ENCODE measurements at places on chromosomes 7 and 10. TPM values are rescaled to one million over a fixed set of nuclear protein-coding genes. Genes with fewer than 3 reads are reported as not detected.

Gene FEZF1
- not detected for total RNA-seq

DNA sequence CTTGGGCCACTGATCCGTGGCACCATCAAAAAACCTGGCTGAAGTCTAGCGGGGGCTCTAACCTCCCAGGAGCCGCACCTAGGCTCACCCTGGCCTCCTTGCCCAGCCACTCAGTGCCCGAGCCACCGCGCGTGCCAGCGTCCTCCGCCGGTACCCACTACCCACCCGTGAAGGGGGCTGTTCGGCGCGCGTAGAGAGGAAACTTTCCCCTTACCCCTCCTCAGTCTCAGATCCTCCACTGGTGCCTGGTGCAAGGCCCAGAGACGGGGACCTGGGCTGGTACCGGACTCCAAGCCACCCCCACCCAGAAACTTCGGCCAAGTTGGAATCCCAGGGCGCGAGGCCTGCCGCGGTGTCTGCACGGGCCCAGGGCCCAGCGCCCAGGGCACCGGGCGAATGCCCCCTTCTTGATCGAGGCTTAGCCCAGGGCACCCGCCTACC lies 3.5 kb upstream of the EBF3 start:
- H3K4me1 ChIP-seq = peaks cover 2% of the 10 kb centered on the region
- peaks cover 95% of the 10 kb centered on the region for H3K27me3 ChIP-seq
- H3K36me3 ChIP-seq = no peaks in the 10 kb centered on the region
- DNase-seq = no peak
- no peak overlapping the region for H3K4me3 ChIP-seq

DNA sequence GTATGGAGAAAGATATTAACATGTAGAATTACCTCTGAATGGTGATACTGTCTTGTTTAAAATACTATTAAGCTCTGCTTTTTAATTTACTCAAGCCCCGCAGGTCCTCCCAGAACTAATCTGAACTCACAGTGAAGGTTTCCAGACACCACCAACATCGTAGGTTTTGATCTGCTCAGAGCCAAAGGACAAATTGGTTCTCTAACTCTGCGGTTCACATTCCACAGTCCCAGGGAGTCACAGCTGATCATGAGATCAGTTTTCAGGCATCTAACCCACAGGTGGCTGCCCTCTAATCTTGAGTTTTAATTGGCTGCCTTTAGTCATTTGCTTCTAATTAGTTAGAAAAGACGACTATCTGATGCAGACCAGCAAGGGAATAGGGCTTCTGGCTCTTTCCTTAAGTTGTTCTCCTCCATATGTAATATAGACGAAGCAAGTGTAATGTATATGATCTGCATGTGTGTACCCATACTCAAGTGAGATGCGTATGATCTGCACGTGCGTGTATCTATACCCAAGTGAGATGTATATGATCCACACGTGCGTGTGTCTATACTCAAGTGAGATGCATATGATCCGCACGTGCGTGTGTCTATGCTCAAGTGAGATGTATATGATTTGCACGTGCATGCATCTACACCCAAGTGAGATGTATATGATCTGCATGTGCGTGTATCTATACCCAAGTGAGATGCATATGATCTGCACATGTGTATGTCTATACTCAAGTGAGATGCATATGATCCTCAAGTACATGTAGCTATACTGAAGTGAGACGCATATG lies 331.5 kb upstream of the NPVF start:
- H3K4me1 ChIP-seq = no peaks in the 10 kb centered on the region
- no peak overlapping the region for H3K4me3 ChIP-seq
- H3K36me3 ChIP-seq = no peaks in the 10 kb centered on the region
- H3K27me3 ChIP-seq = peaks cover 16% of the 10 kb centered on the region
- no peak overlapping the region for H3K27ac ChIP-seq

DNA sequence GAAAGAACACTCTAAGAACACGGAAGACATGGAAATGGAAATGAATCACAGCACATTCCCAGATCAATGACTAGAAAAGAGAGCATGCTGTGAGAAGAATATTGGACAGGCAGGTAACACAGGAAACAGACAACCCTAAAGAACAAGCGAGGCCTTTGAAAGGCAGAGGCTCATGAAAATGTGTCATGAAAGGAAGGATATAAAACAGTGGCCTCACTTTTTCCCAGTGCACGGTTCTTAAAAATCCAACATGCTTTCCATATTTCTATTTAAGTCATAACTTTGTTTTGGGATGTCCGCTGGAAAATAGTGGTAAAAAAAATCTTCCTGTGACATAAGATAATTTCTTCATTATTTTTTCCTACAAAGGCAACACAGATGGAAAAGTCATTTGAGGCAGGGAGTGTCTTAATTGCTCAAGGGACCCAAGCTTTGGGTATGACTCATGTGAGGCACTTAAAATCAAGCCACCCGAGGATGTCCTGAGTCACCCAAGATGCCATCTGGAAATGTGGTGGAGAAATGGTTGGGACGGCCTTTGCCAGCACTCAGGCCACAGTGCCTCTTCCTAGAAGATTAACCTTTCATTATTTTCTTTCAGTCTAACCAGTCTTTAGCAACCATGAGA lies 17.0 kb downstream of the ITIH5 start:
- H3K4me1 ChIP-seq = peaks cover 21% of the 10 kb centered on the region
- DNase-seq = peak; percentile 31
- H3K27me3 ChIP-seq = no peaks in the 10 kb centered on the region
- no peak overlapping the region for H3K27ac ChIP-seq
- no peaks in the 10 kb centered on the region for H3K36me3 ChIP-seq
- no peak overlapping the region for H3K4me3 ChIP-seq

DNA sequence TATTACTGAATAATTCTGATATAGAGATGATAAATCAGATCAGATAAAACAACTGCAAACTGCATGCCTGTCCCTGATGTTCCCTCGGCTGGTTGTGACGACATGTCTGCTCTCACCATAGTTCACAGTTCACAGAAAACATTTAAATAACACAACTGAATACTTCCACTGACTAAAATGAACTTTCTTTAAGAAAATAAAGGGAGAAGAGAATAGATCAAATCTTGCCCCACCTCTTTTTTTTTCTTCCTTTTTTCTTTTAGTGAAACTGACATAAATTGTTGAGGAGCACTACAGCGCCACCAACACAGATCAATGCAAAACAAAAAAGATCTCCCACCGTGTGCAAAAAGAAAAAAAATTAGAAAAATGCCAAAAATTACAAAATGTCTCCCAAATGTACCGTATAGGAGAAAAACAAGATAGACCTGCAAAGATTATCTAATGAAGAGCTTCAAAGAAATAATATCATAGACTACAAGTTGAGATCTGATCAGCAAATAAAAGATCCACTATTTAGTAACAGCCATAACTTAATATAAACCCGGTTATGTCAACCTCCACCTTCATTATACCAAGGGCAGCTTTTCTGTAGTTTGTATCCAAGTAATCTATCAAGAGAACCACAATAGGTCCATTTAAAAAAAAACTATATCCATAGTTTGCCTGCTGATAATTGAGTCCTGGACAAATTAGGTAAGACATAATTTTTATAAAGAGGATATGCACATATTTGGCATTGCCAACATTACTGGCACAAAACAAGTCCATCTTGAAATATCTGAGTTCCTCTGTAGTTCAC lies 30.7 kb upstream of the EPC1 start:
- H3K27ac ChIP-seq = peak overlapping the region; percentile 89
- H3K27me3 ChIP-seq = no peaks in the 10 kb centered on the region
- no peak for DNase-seq
- peak overlapping the region; percentile 73 for H3K4me3 ChIP-seq
- no peaks in the 10 kb centered on the region for H3K36me3 ChIP-seq

DNA sequence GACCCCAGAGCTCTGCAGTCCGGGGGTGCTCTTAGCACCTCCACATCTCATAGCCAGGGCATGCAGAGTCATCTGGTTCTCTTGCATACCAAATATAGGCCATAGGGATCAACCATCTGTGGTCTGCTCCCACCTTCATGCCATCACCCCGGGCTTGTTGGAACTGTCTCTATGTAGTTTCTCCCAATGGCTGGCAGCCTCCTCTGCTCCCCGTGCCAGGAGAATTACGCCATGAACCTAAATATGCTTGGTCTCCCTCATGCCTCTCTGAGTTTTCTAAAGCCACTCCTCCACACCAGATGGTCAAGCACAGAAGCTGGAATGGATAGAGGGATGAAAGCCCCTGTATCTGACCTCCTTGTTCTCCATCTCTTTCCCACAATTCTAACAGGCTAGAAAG lies 302.6 kb upstream of the MYO3A start:
- no peaks in the 10 kb centered on the region for H3K27me3 ChIP-seq
- no peaks in the 10 kb centered on the region for H3K36me3 ChIP-seq
- no peak overlapping the region for H3K27ac ChIP-seq
- DNase-seq = no peak
- no peak overlapping the region for H3K4me3 ChIP-seq
- H3K4me1 ChIP-seq = no peaks in the 10 kb centered on the region

Gene CRHR2
- 1.0 TPM for total RNA-seq

- no peak overlapping the region for H3K4me3 ChIP-seq
- H3K36me3 ChIP-seq = no peaks in the 10 kb centered on the region
- no peak overlapping the region for H3K27ac ChIP-seq
- no peaks in the 10 kb centered on the region for H3K27me3 ChIP-seq
Measured at GRCh38 chr7:96308253-96308949, 13.5 kb downstream of the SLC25A13 start.

DNA sequence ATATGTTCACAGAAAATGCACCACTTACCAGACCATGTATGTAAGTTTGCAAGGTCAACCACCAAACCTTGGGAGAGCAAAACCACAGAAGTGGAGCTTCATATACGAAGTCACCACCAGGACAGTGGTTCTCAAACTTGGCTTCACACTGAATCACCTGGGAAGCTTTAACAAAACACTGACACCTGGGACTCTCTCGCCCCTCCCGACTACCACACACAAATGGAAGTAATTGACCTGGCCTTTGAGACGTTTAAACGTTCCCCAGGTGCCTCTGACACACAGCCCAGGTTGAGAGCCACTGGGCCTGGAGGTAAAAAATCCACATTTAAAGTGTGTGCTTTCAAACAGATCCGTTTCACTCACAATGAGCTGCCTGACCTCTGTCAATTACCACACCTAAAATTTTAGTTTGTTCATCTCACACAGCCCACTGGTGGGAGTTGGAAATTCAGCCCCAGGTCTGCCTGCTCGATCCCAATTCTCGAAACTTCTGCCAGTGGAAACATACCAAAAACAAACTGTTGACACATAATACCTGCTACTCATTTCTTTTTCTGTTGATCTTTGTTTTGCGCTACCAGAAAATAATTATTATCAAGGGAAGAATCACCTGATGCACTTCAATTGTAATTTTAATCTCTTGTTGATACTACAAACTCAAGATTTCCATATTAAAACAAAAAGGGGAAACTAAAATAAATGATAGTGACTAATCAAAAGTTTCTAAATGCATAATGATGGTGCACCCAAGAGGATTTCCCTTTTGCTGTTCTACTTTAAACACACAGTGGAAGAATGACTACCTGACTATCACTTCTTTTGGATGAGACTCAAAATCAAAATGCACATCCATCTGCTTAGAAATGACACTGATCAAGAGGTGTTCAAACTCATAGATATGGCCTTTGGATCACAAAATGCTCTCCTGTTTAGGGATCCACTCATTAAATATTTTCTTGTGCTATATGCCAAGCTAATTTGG lies 26.6 kb downstream of the CDNF start:
- no peaks in the 10 kb centered on the region for H3K36me3 ChIP-seq
- no peak overlapping the region for H3K27ac ChIP-seq
- no peak overlapping the region for H3K4me3 ChIP-seq
- DNase-seq = no peak
- no peaks in the 10 kb centered on the region for H3K4me1 ChIP-seq

GRCh38 chr10:61898435-61898778 lies 3.1 kb upstream of the ARID5B start:
- DNase-seq = no peak
- peaks cover 30% of the 10 kb centered on the region for H3K4me1 ChIP-seq
- no peaks in the 10 kb centered on the region for H3K27me3 ChIP-seq
- no peaks in the 10 kb centered on the region for H3K36me3 ChIP-seq
- H3K27ac ChIP-seq = no peak overlapping the region

DNA sequence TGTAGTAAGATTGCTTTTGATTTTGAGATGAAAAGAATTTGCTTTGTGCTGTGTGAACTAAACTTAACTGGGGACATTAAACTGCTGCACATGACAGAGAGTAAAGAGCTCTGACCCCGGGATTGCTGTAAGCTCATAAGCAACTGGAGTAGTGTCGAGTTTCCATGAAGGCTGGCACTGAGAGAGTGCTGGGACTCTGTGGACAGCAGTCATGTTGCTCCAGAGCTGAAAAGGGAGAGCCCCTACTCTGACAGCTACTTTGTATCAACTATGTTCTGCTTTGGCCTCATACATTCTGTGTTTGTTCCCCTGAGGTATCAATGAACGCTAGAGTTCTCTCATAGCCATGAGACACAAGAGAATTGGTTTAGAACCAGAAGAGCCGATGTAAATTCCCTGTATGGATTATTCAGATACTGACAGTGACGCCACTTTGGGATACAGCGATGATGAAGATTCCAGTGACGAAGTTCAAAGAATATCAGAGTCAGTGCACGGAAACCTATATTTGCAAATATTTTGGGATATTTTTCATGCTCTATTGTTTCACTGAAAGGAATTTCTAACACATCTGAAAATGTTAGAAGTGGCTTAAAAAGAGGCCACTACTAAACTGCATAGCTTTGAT lies 185.9 kb upstream of the DKK1 start:
- H3K27ac ChIP-seq = no peak overlapping the region
- no peaks in the 10 kb centered on the region for H3K36me3 ChIP-seq
- H3K4me3 ChIP-seq = no peak overlapping the region
- no peak for DNase-seq
- H3K4me1 ChIP-seq = no peaks in the 10 kb centered on the region

DNA sequence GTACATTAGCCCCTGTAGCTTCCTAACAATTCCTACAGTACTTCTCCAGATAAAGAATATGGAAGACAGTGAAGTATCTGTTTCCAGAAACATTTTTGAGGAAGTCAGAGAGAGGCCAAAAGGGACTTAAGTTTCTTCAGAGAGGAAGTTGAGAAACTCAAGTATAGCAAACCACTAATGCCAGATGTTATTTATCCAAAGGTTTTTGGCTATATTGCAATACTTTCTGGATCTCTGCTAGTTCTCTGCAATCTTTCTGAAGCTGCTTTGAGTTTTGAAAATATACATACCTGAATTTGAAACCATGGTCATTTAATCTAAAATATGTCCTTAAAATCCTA lies 64.7 kb downstream of the BICC1 start:
- H3K4me1 ChIP-seq = peaks cover 45% of the 10 kb centered on the region
- no peak overlapping the region for H3K4me3 ChIP-seq
- H3K27me3 ChIP-seq = no peaks in the 10 kb centered on the region
- DNase-seq = no peak
- H3K27ac ChIP-seq = peak overlapping the region; percentile 25

- peaks cover 7% of the 10 kb centered on the region for H3K4me1 ChIP-seq
- no peak overlapping the region for H3K4me3 ChIP-seq
- DNase-seq = no peak
- no peaks in the 10 kb centered on the region for H3K27me3 ChIP-seq
- no peaks in the 10 kb centered on the region for H3K36me3 ChIP-seq
Measured at GRCh38 chr10:89119651-89120050, 87.5 kb downstream of the CH25H start.

GRCh38 chr10:63133821-63134557 lies 861 bp downstream of the NRBF2 start:
- H3K4me1 ChIP-seq = peaks cover 38% of the 10 kb centered on the region
- no peak for DNase-seq
- H3K27me3 ChIP-seq = no peaks in the 10 kb centered on the region
- H3K27ac ChIP-seq = peak overlapping the region; percentile 91
- peak overlapping the region; percentile 94 for H3K4me3 ChIP-seq

Gene CC2D2B
- total RNA-seq = 0.57 TPM

Gene DUSP5
- total RNA-seq = 9.0 TPM

Gene CLEC5A
- total RNA-seq = 0.34 TPM

All from heart right ventricle (tissue), 16 donors.